ENCODE measurements at places on chromosomes 16 and 17. TPM values are rescaled to one million over a fixed set of nuclear protein-coding genes. Genes with fewer than 3 reads are reported as not detected.
A peak's percentile ranks its signal among the peaks of the same experiment; 100 is the strongest.

Gene CACNG5
- total RNA-seq, result not detected

Gene CIBAR2
- not detected for total RNA-seq

Gene RAB11FIP4
- 36.0 TPM for total RNA-seq

Gene PRAC2
- total RNA-seq, result not detected

Gene KIAA0513
- 8.1 TPM for total RNA-seq

Gene NOTUM
- 0.29 TPM for total RNA-seq

Gene CCL14
- not detected for total RNA-seq

Gene KRTAP1-5
- not detected for total RNA-seq

Gene C16orf92
- total RNA-seq, result not detected

Gene CLEC19A
- total RNA-seq, result not detected

Gene ZFP90
- total RNA-seq, result 32.1 TPM

Gene PPP1R1B
- total RNA-seq, result not detected

Gene HSDL1
- 10.4 TPM for total RNA-seq

DNA sequence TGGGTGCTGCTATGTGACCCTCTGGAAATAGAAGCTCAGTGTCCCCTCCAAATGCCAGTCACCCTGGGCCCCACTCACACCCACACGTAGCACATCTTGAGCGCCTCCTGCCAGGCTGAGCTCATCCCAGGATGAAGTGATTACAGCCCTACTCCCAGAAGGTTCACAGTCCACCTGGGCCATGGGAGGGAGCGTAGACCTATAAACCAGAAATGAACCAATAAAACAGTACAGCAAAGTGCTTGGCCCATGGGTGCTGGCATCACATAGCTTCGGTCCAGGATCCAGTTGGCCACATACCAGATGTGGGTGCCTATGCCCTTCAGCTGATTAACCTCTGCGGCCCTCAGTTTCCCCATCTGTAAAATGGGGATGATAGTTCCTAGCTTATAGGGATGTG, 2.2 kb upstream of the BICDL2 start:
- peaks cover 1% of the 10 kb centered on the region for H3K36me3 ChIP-seq
- H3K27ac ChIP-seq, result no peak overlapping the region
- H3K4me1 ChIP-seq, result peaks cover 8% of the 10 kb centered on the region
- H3K27me3 ChIP-seq, result peaks cover 58% of the 10 kb centered on the region
- H3K4me3 ChIP-seq, result no peak overlapping the region

DNA sequence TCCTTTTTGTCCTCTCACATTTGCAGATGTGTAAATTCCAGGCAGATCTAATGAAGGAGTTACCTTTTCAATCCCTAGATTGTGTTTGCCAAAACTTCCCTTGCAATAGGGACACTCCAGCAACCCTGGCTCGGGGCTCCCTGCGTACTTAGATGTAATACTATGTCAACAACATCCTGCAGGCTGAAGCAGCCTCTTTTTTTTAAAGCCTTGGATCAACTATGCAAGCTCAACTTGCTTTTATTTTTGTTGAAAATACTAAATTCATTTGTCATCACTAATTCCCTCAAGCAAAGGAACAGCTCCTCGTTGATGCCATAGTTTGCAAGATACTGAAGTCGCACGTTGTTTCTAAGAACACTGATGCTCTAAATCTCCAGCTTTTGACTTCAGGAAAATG, 59.1 kb downstream of the GRIN2A start:
- H3K36me3 ChIP-seq, result no peaks in the 10 kb centered on the region
- H3K4me1 ChIP-seq, result no peaks in the 10 kb centered on the region
- DNase-seq, result no peak
- H3K27ac ChIP-seq, result no peak overlapping the region
- H3K4me3 ChIP-seq, result no peak overlapping the region

DNA sequence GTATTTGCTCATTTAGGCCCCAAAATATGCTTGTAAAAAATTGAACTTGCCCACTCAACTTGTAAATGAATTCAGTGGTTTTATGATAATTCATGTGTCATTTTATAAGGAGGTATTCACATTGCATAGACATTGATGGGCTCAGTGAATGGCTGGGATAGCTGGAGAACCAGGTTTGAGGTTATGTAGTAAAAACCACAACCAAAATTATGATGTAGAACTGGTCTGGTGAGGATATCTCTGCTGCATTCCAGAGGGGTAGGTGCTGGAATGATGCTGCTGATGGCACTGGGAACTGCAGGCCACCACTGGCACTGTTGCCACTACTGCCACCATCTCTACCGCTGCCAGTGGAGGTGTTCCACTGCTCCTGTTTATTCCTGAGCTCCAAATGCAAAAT, 21.5 kb upstream of the RABEP1 start:
- DNase-seq, result no peak
- no peak overlapping the region for H3K4me3 ChIP-seq
- no peak overlapping the region for H3K27ac ChIP-seq
- H3K4me1 ChIP-seq, result no peaks in the 10 kb centered on the region

DNA sequence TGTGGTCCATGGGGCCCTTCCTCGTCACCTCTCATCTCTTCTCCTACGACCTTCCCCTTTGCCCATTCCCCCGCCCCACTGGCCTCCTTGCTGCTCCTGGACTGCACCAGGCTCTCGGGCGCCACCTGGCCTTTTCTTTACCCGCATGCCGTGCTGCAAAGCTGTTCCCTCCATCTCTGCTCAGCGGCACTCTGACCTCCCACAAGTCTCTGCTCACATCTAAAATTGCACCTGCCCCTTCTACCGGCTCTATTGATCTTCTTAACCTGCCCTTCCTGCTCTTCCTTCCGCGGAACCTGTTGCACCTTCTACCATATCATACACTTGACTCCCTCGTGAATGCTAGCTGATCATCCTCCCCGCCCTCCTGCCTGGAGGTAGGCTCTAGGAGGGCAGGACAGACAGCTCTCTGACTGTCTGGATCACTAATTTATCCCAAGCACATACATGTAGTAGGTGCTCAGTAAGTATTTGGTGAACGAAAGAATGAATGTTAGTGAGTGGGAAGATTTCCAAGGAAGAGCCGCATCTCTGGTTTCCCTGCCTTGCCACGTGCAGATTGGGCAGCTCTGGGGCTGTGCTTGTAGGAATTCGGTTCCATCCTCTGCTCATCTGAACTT, 17.3 kb downstream of the DNAH17 start:
- no peak overlapping the region for H3K27ac ChIP-seq
- peaks cover 9% of the 10 kb centered on the region for H3K27me3 ChIP-seq
- peak; percentile 43 for DNase-seq
- no peak overlapping the region for H3K4me3 ChIP-seq

- H3K4me1 ChIP-seq, result peaks cover 7% of the 10 kb centered on the region
- no peak overlapping the region for H3K4me3 ChIP-seq
- H3K27me3 ChIP-seq, result no peaks in the 10 kb centered on the region
- no peak overlapping the region for H3K27ac ChIP-seq
- no peak for DNase-seq
These were observed 229.2 kb downstream of the STX8 start for GRCh38 chr17:9346296-9346926.

GRCh38 chr16:88941913-88942909, 34.8 kb downstream of the CBFA2T3 start:
- H3K27me3 ChIP-seq, result peaks cover 49% of the 10 kb centered on the region
- H3K4me3 ChIP-seq, result no peak overlapping the region
- DNase-seq, result peak; percentile 57
- peaks cover 23% of the 10 kb centered on the region for H3K4me1 ChIP-seq
- H3K36me3 ChIP-seq, result no peaks in the 10 kb centered on the region

DNA sequence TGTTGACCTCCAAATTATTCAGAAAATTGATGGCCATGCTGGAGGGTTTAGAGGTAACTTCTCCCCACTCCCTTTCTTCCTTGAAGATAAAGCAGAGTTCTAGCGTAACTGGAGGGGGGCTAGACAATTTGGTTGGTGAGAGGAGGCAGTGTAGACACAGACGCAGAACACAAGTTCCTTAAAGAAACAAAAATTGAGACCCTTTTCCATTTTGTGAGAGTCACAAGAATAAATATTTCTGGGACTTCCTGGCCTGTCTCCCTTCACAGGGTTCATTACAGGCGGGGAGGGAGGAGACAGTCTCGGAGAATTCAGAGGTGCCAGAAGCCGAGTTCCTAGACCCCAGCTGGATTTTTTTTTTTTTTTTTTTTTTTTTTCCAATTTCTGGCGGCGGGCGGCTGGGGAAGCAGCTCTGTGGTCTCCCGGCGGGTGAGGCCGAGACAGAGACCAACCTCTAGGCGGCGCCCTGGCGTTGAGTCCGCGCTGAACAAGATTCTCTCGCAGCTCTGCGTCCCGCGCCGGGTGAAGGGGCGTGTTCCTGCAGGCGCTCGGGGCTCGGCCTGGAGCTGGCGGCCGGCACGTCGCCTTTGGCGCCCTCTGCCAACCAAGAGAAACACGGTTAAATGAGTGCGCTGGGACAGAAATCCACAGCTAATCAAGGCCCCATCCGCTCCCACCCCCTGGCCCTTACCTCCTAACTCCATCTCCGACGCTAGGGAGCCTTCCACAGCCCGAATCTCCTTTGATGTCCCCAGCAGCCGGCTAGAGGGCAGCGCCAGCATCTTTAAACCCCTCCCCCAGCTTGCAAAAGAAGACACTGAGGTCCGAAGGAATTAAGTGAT, 10.2 kb upstream of the HOXB9 start:
- H3K36me3 ChIP-seq, result no peaks in the 10 kb centered on the region
- H3K27ac ChIP-seq, result no peak overlapping the region
- peak; percentile 80 for DNase-seq
- peaks cover 14% of the 10 kb centered on the region for H3K4me1 ChIP-seq
- H3K4me3 ChIP-seq, result peak overlapping the region; percentile 18

DNA sequence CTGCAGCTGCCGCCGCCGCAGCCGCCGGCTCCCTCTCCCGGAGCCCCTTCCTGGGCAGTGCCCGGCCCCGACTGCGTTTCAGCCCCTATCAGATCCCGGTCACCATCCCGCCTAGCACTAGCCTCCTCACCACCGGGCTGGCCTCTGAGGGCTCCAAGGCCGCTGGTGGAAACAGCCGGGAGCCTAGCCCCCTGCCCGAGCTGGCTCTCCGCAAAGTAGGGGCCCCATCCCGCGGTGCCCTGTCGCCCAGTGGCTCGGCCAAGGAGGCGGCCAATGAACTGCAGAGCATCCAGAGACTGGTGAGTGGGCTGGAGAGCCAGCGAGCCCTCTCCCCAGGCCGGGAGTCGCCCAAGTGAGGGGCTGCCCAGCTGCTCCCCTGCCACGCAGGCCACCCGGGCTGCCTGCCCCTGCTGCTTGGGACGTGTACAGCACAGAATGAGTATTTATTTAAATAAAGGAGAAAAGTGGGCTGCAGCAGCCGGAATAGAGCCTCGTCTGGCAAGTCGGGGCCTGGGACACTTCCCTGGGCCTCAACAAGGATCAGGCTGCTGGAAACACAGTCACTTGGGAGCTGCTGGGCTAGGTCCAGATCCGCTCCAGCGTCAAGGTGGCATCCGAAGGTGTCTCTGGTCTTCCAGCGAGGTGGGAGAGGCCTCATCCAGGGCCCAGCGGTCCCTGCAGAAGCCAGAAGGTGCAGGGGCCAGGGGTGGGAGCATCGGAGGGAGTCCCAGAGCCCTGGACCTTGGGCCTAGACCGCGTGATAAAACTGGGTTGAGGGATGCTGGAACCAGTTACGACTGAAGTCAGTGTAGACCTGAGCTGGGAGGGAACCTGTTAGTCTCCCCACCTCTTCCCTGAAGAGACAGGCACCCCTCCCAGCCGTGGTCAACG, 8.8 kb downstream of the TBX2 start:
- no peak overlapping the region for H3K27ac ChIP-seq
- no peak for DNase-seq
- peaks cover 30% of the 10 kb centered on the region for H3K4me1 ChIP-seq
- H3K27me3 ChIP-seq, result peaks cover 65% of the 10 kb centered on the region
- no peaks in the 10 kb centered on the region for H3K36me3 ChIP-seq
- peak overlapping the region; percentile 50 for H3K4me3 ChIP-seq

- H3K4me1 ChIP-seq, result no peaks in the 10 kb centered on the region
- H3K27ac ChIP-seq, result no peak overlapping the region
- DNase-seq, result no peak
- H3K4me3 ChIP-seq, result no peak overlapping the region
These were observed 14.7 kb upstream of the C16orf82 start for GRCh38 chr16:27052007-27052406.

DNA sequence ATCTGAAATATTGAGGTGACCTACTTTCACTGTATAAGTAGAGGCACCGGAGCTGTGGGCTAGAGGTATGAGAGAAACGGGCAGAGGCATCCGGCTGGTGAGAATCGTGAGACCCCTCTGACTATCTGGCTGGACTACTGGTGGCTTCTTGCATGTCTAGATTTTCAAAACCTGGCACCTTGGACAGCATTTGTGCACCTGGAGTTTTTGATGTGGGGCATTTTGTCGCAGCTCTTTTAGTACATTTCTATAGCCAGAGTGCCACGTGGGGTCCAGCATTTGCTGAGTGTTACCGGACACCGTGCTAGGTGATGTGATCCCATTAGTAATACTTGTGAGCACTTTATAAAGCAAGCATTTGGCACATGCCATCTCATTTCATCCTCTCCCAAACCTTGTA, 32.6 kb upstream of the SHISA9 start:
- no peaks in the 10 kb centered on the region for H3K4me1 ChIP-seq
- no peaks in the 10 kb centered on the region for H3K36me3 ChIP-seq
- no peak overlapping the region for H3K27ac ChIP-seq
- peaks cover 6% of the 10 kb centered on the region for H3K27me3 ChIP-seq
- DNase-seq, result no peak

GRCh38 chr16:53216798-53217197, 162.0 kb downstream of the CHD9 start:
- H3K4me1 ChIP-seq, result no peaks in the 10 kb centered on the region
- no peak for DNase-seq
- H3K27ac ChIP-seq, result no peak overlapping the region

GRCh38 chr17:49210158-49211029, at the start of the genes ABI3 and GNGT2:
Gene ABI3 (plus strand): TSS chr17:49210707. CDS start chr17:49210725, 18 bp downstream.
Gene GNGT2 (minus strand): TSS chr17:49210574. CDS start chr17:49207422, 3,152 bp downstream.
- H3K36me3 ChIP-seq, result peaks cover 64% of the 10 kb centered on the region
- H3K4me3 ChIP-seq, result peak within 1 kb of the TSS; percentile 96
- H3K27me3 ChIP-seq, result no peaks in the 10 kb centered on the region
- peaks cover 62% of the 10 kb centered on the region for H3K4me1 ChIP-seq
- H3K27ac ChIP-seq, result peak within 1 kb of the TSS; percentile 89

DNA sequence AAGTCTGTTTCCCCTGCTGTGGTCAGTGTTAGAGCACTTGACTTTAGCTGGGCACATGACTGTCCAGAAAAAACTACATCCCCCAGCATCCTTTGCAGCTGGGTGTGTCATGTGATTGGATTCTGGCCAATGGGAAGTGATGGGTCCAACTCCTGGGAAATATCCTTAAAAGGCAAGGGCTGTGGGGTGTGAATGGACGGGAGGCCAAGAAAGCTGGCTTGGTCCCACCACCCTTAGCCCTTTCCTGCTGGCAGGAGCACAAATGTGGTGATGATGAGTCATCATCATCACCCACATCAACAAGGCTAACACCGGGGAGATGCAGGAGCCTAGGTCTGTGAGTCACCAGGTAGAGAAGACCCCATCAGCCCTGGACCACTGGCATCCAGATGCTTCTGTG, 341.7 kb downstream of the C16orf95 start:
- H3K4me3 ChIP-seq, result no peak overlapping the region
- no peak for DNase-seq
- H3K27me3 ChIP-seq, result no peaks in the 10 kb centered on the region
- peaks cover 3% of the 10 kb centered on the region for H3K4me1 ChIP-seq

DNA sequence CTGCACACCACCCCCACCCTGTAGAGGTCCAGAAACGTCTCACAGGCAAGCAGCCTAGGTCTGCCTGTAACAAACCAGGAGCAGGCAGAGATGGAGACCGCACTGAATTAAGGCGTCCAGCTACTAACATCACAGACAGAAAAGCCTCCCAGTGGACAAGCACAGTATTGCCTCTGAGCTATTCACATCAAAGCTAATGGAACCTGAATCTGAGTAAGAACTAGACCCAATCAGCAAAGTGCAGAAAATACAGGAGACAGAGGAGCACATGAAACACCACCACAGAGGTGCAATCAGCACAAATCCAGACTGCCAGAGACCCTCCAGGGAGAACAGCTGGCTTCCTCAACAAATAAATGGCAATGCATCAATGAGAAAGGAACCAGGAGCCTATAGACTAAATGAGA, 22.2 kb upstream of the PEMT start:
- H3K27ac ChIP-seq, result no peak overlapping the region
- no peaks in the 10 kb centered on the region for H3K4me1 ChIP-seq
- no peaks in the 10 kb centered on the region for H3K36me3 ChIP-seq
- H3K4me3 ChIP-seq, result no peak overlapping the region
- DNase-seq, result peak; percentile 71

Measured in activated CD8-positive, alpha-beta T cell treated with anti-CD3 and anti-CD28 coated beads, Interleukin-2, amount 10 ng/mL, durations not matched to agents 7 days and 5 days (primary cell).